ENCODE measurements at places on chromosomes 1 and 21.
A peak's percentile ranks its signal among the peaks of the same experiment; 100 is the strongest.

GRCh38 chr1:17316704-17317103, 8.7 kb downstream of the PADI4 start:
- DNase-seq: no peak

GRCh38 chr1:215891266-215892057, 324.4 kb downstream of the KCTD3 start:
- no peak for DNase-seq

DNA sequence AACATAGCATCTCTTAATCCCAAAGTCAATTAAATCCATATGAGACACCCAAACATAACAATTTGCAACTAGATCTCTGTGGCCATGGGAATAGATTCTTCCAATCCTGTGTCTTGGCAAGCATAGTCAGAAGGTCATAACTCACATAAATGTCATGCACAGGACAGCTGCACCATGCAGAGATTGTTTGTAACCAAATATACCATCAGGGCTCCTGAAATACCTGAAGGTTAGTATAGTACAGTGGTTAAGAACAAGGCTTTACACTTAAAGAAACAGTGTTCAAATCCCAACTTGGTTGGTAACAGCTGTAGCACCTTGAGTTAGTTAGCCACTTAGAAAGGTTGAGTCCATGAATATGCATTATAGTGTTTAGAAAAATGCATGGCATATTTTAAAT, 82.6 kb upstream of the CCDC190 start:
- DNase-seq: no peak

DNA sequence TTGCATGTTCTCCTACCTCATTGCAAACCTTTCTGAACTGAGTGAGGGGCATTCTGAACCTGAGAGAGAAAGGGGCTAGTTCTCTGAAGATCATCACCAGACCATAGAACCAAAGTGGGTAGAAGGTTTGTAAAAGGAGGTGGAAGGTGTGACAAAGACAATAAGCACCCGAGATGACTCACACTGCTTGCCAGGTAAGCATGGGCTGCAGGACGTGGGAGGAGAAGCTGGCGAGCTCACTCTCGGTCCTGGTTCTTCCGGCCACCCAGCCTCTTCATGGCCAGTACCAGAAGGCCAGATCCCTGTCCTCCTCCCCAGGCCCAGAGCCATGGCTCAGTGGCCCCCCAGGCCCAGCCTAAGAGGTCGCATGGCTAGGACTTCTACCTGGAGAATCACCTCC, 128.3 kb downstream of the TMEM53 start:
- no peak for DNase-seq

DNA sequence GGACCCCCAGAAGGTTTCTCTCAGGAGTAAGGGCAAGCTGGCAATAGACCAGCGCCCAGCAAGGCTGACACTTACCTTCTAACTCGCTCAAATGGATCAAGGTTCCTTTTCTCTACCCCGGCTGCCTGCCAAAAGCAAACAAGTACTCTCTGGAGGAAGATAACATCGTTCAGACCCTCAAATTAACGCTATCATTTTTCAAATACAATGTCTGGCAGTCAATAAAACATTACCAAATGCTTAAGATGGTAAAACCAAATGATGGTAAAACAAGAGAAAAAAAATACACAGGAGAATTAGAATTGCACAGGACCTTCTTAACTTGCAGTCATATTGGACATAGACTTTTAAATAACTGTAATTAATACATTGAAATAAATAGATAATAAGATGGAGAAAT, 148.1 kb downstream of the SPATA46 start:
- no peak for DNase-seq

GRCh38 chr1:119948342-119949214, 52.3 kb upstream of the ADAM30 start:
- DNase-seq: peak; percentile 48

- DNase-seq: no peak
These were observed 149.1 kb upstream of the USP24 start for GRCh38 chr1:55364216-55364615.

GRCh38 chr1:96234299-96234698, 487.3 kb upstream of the PTBP2 start:
- peak; percentile 35 for DNase-seq

GRCh38 chr1:233689017-233689747, 75.3 kb downstream of the KCNK1 start:
- no peak for DNase-seq

GRCh38 chr1:9816199-9816598, 7.6 kb downstream of the CLSTN1 start:
- DNase-seq: no peak

DNA sequence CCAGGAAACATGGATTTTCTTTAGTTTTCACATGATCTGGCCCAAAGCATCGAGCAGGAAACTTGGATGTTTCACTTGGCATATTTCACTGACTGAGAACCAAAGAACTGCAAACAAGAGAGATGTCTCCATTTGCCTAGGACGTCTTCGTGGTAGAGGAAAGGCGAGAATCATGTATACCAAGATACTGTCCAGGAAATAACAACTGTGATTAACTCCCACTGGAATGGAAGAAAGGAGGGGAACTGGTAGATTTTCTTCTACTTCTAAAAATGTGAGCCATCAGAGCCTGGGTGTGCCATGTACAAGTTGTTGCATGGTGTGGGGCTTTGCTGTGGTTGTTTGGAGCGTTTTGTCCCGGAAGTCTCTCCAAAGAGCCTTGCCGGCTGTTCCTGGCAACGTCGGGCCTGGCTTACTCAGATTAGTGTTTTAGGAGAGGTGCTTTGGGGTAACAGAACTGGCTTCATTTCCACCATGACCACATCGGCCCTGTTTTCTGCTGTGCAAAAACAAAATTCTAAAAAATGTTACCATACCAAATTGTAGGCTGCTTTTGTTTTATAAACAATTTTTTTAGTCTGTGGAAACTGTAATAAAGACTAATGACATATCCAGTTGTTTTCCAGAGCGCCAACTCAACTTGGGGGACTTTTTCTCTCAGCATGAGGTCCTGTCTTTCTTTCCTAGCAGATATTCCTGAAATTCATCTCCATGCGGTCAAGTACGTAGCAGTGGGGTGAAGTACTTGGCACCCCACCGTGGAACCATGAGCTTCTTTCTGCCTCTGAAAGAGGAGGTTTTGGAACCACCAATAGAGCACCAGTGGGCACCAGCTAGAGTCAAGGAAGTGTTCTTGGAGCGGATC, 118.3 kb downstream of the TM2D1 start:
- no peak for DNase-seq

GRCh38 chr21:35079181-35079580, 30.1 kb upstream of the RUNX1 start:
- no peak for DNase-seq

- DNase-seq: no peak
These were observed 21.2 kb downstream of the PTGS2 start for GRCh38 chr1:186658999-186659398.

- no peak for DNase-seq
These were observed 52.9 kb downstream of the NCF2 start for GRCh38 chr1:183537405-183537804.

GRCh38 chr1:25723250-25723880, 76.6 kb upstream of the SELENON start:
- no peak for DNase-seq

- DNase-seq: no peak
These were observed 64.7 kb downstream of the SCCPDH start for GRCh38 chr1:246788895-246789338.

DNA sequence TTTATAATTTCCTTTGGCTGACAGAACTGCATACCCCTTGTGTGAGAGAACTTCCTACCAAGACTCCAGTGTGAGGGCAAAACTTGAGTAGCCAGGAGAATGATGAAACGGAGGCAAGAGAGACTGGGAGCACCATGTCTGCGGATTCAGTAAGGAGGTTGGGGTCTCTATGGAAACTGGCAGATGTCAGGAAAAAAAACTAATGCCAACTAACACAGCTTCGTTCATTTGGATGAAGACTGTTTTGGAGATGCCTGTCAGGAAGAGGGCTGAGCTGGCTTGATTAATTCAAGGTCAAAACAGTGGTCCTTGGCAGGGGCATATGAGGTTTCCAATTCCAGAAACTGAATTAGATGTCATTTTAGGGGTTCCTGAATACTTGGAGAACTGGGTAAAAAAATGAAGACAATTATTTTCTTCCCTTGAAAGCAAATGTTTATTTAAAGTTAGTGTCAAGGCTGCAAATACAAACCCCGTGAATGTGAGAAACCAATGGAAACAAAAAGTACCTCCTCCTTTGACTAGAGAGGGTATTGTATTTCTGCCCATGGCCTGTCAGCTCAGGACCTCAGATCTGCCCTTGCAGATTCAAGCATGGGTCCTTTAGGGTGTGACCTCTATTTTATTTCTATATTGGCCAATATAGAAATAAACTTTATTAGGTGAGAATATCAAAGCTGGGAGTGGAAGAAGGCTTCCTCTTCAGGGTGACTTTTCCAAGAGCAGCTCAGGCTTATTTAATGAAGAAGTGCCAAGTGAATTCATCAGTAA, 110.5 kb downstream of the MAST2 start:
- DNase-seq: no peak

- no peak for DNase-seq
These were observed 99.9 kb downstream of the KCNH1 start for GRCh38 chr1:211033921-211034525.

DNA sequence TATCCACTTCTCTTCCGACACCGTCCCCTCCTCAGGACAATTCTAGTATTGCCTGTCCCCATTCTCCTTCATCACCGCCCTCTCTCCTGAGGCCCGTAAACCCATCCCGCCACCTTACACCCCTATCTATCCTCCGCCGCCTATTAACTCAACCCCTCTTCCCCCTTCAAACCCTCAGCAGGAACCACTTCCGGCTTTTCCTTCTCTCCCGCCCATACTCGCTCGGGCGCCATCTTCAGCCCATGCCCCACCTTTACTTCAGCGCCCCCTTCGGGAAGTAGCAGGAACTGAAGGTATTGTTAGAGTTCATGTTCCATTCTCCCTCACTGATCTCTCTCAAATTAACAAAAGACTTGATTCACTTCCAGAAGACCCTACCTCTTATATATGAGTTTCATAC, 31.6 kb downstream of the VN1R5 start:
- no peak for DNase-seq

DNA sequence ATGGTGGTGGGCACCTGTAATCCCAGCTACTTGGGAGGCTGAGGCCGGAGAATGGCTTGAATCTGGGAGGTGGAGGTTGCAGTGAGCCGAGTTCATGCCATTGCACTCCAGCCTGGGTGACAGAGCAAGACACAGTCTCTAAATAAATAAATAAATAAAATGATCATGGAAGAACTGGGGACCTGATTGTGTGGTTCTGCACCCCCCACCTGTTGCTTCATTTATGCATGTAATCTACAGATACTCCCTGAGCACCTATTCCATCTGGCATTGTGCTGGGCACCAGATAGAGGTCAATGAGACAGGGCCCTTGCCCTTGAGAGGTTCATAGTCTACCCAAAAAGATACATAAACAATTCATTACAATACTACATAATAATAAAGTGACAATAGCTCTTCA, 11.0 kb upstream of the RHBG start:
- no peak for DNase-seq

GRCh38 chr1:153957744-153958110, 685 bp downstream of the CRTC2 start:
- no peak for DNase-seq

- DNase-seq: no peak
These were observed 454.8 kb downstream of the KIF26B start for GRCh38 chr1:245609354-245610150.

- no peak for DNase-seq
These were observed 397.5 kb downstream of the TGFB2 start for GRCh38 chr1:218742467-218743262.

- no peak for DNase-seq
These were observed 203.4 kb downstream of the HS2ST1 start for GRCh38 chr1:87117761-87118368.

DNA sequence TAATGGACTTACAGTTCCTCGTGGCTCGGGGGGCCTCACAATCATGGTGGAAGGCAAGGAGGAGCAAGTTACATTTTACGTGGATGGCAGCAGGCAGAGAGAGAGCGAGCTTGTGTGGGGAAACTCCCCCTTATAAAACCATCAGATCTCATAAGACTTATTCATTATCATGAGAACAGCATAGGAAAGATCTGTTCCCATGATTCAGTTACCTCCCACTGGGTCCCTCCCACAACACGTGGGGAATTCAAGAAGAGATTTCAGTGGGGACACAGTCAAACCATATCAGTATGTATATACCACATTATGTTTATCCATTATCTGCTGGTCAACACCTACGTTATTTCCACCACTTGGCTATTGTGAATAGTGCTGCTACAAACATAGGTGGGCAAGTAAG, 352.3 kb upstream of the B3GALT2 start:
- no peak for DNase-seq

DNA sequence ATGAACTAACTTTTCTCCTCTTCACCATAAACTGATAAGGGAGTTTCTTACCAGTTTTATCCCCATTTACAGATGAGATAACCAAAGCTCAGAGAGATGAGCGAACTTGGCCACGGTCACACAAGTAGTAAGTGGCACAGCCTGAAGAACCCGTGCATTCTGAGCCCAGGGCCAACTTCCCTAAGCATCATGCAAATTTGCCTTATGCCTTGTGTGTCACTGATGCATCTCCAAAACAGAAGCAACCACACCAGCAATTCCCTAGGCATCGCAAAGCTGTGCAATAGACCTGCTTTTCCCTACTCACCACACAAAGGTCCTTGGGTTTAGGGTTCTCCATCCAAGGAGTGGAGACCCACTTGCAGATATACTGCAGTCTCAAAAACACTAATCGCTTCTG, 304.5 kb upstream of the KAZN start:
- DNase-seq: no peak

DNA sequence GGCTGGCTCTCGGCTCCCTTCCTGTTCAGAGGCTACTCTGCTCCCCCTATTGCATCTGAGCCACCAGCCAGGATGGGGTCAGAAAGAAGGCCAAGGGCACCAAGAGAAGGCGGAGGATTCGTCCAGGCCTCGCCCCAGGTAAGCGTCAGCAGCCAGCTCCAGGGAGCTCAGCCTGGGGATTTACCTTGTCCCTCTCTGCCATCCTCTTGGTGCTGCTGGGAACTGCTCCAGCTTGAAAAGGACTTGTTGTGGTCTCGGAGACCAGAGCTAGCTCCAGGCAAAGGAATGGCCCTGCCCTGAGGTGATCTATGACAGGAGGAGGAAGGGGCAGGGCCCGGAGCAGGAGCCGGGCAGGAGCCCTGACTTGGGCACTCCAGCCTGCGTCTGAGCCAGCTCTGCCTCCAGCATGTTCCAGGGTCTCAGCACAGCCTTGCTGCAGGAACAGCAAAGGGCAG, 113.7 kb upstream of the IFFO2 start:
- DNase-seq: no peak

GRCh38 chr21:32182449-32182848, 96.4 kb downstream of the MIS18A start:
- no peak for DNase-seq

DNA sequence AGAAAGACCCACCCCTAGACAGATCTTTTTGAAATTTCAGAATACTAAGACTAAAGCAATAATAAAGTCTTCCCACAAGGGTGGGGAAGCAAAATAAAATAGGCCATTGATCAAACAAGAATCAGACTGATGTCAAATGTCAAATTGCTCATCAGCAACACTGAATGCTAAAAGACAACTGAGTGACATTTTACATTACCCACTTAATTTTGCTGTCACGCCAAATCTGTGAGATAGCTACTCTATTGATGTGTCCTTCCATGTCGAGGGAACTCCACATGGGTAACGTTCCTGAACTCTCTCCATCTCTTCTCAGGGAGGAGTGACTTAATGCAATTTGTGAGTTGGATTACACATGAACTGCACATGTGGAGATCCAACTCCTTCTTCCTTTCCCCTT, 271.7 kb upstream of the CAMK1G start:
- no peak for DNase-seq

- no peak for DNase-seq
These were observed 167.9 kb downstream of the KCNJ6 start for GRCh38 chr21:37748351-37748750.

- DNase-seq: no peak
These were observed 1.6 kb downstream of the THEM5 start for GRCh38 chr1:151851886-151852285.

GRCh38 chr21:36698981-36699545, at the start of gene SIM2:
Gene SIM2, plus strand, starts transcription at chr21:36699115. Its CDS starts 632 bp downstream, at chr21:36699747.
- DNase-seq: no peak
